Activated T-cell treated with anti-CD3 and anti-CD28 coated beads, Interleukin-2, amount 50 U/mL, for 24 hours (primary cell): ENCODE measurements at places on chromosomes 2 and 18.

DNA sequence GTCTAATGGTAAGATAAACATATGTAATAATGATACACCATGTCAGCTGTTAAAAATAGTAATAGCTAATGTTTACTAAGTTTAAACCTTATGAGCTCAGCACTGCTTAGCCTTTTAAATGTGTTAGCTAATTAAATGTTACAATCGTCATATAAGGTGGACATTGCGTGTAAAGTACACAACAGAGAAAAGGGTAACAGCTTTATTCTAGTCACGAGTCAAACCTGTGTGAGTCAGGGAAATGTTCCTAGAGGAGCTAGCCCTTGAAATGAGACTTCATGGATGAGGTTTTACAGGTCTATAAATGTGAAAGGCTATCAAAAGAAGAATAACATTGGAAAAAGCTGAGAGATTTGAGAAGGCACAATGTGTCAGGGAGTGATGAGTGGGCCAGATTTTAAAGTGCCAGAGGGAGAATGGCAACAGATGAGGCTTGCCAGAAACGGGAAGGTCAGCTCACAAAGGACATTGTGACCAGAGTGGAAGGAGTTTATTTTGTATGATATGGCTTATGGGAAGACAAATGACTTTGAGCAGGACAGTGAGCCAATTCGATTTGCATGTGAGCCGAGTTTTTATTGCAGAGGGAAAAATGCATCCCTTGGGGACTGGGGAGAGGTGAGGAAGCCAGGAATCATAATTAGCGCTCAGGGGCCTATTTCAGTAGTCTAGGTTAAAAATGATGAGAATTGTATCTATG is 276.3 kb downstream of the CTNNA2 start:
- DNase-seq, result no peak

DNA sequence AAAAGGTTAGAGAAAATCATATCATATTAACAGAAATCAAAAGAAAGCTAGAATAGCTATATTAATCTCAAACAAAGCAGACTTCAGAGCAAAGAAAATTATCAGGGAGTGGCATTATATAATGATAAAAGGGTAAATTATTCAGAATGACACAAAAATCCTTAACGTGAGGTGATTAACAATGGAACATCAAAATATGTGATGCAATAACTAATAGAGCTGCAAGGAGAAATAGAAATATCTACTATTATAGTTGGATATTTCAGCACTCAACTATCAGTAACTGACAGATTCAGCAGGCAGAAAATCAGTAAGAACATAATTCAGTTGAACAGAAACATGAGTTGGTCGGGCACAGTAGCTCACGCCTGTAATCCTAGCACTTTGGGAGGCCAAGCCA is 275.1 kb upstream of the FSIP2 start:
- DNase-seq, result no peak

GRCh38 chr2:216694826-216695217 is 527 bp downstream of the IGFBP5 start:
- DNase-seq, result no peak

DNA sequence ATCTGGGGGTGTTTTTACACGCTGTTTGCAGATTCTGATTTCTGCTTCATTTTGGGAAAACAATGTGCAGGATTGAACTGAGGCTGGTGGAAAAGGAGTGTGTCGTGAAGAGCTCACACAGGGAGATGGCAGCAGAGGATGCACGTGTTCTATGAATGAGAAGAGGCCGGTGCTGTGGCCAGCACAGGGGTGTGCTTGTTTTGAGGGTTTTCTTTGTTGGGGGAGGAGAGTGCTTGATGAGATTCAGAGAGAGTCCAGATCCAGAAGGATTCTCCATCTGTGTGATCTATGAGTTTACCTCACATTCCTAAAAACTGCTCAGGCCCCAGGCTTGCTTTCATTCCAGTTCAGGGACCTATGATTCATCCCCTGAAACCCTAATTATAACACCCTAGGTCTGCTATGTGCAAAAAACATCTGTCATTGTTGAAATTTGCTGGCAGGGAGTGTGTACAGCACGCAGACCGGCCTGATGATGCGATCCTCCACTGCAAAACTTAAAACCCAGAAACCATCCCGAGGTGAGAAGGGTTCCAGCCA is 12.1 kb downstream of the TGFA start:
- DNase-seq, result no peak

GRCh38 chr2:218831378-218831990 is at the start of gene PRKAG3:
Gene PRKAG3 (minus strand): TSS chr2:218831803.
- DNase-seq, result no peak

DNA sequence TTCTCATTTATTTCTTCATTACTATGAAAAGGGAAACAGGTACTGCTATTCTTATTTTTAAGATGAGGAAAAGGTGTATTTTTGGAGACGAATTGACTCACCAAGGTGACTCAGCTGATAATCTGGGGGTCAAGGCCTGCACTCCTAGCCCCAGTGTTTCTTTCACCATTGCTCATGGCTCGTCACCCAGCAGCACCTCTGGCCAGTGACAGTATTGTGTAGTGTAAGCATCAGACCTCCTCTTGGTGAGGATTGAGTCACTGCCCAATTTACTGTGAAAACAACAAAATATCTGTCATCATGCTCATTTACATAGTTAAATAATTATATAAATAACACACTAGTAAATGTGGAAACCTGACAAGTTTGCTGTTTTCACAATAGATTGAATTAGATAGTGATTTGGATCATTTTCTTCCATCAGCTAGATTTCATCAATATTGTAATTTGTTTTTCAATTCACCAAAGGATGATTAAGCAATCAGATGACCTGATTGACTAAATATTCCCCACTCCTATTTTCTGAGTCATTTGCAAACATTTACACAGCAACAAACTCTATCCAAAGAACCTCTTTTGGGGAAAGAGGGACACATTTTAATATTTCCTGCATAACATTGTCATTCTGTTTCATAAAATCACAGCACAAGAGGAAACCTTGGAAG is 492.8 kb upstream of the RAB12 start:
- no peak for DNase-seq

GRCh38 chr18:76679945-76680344 is 142.4 kb upstream of the ZNF236 start:
- no peak for DNase-seq

- DNase-seq, result no peak
Measured at GRCh38 chr2:65198737-65199136, 28.9 kb upstream of the ACTR2 start.

DNA sequence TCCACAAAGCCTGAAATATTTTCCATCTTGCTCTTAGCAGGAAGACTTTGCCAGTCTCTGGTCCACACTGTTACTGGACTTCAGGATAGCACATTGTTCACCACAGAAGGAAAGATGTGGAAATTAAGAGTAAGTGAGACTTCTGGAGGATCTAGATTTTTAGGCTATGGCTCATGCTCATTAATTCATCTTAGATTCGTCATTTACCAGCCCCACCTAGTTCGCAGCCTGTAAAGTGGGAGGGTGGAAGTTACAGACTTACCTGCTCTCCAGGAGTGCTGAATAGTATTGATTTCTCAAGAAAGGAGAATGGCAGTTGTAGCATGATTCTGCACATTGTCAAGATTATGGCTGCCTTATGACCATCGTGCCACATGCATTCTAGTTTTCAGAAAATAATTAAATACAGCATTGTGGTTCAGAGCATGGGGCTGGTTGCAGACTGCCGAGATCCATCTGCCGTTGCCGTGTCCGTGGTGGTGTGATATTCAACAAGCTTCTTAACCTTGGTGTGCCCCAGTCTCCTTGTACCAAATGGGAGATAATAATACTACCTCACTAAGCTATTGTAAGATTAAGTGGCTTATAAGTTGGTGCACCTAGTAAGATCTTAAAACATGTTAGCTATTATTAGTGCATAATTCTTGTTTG is 56.8 kb downstream of the RNF144A start:
- no peak for DNase-seq

- no peak for DNase-seq
Measured at GRCh38 chr2:158112992-158113391, 11.3 kb downstream of the UPP2 start.

DNA sequence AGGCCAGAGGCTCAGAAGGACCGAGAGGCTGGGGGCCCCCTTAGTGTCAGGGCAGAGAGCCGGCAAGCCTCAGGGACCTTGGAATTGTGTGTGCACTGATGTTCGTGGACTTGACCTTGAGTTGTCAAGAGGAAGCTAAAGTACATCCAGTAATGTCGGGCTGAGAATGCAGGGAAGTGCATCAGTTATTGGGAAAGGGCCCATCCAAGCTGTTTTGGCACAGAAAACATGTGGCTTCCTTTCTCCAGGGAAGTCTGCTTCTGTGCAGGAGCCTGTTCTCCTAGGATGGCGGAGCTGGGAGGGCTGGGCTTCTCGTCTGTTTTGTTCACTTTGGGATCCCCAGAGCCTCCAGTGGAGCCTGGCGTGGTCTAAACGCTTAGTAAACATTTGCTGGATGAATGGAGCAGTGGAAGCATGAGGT is 23.7 kb downstream of the ATOH8 start:
- no peak for DNase-seq

- no peak for DNase-seq
Measured at GRCh38 chr18:27862041-27862682, 314.8 kb downstream of the CDH2 start.

GRCh38 chr18:9684881-9685614 is 23.1 kb upstream of the RAB31 start:
- no peak for DNase-seq

DNA sequence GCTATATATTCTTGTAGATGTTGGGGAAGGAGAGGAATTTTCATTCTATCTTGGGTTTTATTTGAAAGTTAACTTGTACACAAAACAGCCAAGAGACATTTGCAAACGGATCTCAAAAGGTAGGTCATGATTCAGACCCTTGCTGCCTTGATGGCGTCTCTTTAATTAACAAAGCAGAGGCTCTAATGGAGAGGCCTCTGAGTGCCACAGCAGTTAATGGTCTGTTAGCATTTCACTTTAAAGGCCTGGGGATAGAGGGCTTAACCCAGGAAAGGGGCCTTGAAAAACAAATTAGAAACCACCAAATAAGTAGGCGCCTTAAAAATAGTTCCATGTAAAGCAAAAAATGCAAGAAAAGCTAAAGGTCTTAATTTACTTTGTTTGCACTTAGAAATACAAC is 836.9 kb upstream of the CELF4 start:
- DNase-seq, result no peak

- no peak for DNase-seq
Measured at GRCh38 chr2:182907081-182907830, 40.8 kb upstream of the FRZB start.

DNA sequence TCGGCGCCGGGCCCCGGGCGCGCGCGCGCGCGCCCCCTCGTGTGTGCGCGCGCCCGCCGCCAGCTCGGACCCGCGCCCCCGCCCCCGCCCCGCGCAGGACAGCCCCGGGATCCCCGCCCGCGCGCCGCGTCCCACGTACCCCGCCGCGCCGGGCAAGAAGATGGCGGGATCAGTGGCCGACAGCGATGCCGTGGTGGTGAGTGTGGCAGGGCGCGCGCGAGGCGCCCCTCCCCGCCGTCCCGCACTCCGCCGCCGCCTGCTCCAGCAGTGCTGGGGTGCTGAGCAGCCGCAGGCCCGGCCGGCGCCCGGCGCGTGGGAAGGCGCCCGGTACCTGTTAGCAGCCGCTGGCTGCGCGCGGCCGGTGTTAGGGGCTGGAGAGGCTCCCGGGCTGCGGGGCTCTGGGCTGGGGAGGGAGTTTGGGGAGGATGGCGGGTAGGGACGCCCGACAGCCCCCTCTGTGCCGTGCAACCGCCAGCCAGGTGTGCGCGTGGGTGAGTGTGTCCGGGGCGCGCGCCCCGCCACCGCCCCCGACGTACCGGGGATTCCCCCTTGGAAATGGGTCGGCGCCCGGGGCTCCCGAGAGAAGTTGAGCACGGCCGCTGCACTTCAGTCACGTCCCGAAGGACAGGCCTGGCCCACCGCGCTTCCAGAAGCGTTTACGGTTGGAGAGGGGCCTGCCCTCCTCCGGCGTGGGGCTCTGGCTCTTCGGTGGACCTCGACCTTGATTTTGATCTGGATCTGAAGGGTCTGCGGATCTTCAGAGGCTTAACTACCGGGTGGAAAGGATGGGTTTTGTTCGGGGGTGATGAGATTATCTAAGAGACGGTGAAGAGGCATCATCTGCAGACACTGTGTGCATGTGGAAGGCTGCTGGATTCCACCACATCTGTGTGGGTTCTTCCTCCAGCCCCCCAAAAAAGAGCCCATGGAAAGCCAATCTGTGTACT is 697 bp downstream of the LGALSL start:
- DNase-seq, result peak; percentile 76

GRCh38 chr2:212686285-212686895 is 147.8 kb upstream of the ERBB4 start:
- peak; percentile 52 for DNase-seq

DNA sequence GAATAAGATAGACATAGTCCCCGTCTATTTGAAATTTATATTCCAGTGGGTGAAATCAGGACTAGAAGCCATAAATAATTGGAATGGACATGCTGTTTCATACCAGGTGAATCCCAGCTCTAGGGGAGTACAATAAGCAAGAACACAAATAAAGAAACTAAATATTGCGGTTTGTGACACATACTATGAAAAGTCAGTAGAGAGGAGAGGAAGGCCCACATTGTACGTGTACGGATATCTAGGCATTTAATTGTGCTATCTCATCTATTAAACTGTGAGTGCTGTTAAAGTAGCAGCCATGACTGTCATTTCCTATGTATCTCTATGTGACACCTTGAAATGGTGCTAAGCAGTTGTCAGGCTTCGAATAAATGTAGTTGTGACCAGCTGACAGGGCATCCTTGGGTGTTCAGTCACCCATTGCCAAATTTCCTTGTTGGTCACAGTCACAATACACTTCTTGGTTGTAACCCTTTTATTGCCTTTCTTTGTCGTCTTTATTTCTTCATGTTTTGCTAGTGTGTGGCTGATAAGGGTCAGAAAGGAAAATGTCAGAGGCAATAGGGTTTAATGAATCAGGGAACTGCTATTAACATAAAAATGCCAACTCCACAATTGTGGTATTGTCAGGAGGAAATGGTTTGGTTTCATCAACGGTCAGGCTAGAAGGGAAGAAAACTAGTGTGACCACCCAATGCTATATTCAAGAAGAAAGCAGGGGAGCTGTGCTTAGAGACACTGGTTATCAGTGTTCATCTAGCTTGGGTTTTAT is 31.5 kb downstream of the CPO start:
- DNase-seq, result no peak

DNA sequence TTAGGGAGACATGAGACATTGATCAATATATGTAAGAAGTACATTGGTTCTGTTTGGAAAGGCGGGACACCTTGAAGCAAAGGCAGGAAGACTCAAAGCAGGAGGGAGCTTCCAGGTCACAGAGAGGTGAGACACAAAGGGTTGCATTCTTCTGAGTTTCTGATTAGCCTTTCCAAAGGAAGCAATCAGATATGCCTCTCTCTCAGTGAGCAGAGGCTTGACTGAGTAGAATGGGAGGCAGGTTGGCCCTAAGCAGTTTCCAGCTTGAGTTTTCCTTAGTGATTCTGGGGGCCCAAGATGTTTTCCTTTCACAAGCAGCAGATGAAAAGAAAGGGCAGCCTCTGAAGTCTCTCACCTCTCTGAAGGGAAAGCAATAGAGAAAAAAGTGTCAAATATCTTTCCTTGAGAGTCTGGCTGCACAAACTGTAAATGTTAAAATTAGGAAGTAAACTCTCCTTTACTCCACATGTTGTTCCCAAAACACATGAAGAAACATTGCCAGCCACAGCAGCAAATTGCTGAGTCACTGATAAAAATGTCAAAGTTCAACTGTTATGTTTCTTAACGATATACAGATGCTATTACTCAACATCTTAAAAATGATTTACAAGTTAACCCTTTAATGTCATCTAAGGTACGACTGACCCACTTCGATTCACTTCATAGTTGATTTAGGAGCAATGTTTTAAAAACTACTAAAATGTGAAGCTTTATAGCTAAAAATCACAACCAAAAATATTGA is 40.3 kb downstream of the CYB5A start:
- no peak for DNase-seq
